ENCODE measurements at places on chromosomes 1 and 21.

DNA sequence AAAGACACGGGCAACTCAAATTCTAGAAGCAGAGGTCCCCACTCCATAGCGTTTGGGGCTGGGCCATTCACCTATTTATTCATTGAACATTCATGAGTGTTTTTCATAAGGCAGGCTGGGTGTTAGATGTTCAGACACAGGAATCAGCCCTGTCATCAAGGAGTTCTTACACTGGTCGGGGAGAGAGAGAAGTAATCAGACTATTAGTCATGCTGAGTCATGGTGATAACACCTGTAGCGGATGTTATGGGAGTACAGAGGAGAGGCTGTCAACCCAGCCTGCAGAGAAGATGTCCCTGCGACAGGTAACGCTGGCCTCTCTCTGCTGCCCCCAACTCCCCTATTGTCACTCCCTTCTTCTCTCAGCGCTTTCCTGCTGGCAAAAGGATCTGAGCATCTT, 17.2 kb downstream of the LY9 start:
- DNase-seq, result no peak

GRCh38 chr1:38455829-38456530, 403.6 kb downstream of the RRAGC start:
- no peak for DNase-seq

DNA sequence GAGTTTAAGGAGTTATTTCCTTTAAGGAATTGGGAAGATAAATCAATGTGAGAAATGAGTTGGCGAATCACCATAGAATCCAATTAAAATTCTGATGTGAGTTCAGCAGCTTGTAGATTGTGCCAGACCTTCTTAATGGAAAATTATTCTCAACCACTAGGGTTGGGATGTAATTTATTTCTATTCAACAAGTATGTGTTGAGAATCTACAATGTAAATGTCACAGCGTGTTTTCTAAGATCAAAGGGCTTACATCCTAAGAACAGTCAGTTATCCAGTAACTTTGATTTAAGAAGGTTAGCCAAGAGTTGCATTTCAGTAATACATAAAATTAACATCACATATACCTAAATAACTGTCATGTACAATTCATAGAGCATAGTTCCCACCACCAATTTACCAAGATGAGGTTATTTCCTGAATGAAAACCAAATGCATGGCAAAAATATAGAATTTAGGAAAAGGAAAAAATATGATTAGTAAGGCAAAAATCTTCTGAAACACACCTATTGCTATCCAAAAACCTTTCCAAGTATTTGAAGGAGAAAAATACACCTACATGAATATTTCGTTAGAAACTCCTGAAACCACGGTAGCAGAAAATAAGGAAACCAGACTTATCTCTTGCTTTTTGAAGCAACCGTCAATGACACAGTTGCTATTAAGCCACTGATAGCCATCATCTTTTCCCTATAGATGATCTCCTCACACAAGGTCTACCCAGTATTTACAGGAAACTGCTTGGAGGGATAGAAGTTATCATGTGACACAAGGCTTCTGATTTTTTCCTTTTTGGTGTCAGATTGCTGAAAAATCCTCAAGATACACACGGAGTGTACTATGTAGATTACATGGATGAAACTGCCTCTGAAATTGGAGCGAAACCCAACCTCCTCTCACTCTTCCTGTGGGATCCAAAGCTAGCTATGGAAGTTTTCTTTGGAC, 259.4 kb upstream of the POGK start:
- no peak for DNase-seq

GRCh38 chr1:217393896-217394295, 237.0 kb downstream of the GPATCH2 start:
- no peak for DNase-seq

- no peak for DNase-seq
Measured at GRCh38 chr1:199725002-199725565, 302.4 kb upstream of the NR5A2 start.
